Pons (tissue), 1 donor: ENCODE measurements at places on chromosomes 6 and 20.
A peak's percentile ranks its signal among the peaks of the same experiment; 100 is the strongest.

DNA sequence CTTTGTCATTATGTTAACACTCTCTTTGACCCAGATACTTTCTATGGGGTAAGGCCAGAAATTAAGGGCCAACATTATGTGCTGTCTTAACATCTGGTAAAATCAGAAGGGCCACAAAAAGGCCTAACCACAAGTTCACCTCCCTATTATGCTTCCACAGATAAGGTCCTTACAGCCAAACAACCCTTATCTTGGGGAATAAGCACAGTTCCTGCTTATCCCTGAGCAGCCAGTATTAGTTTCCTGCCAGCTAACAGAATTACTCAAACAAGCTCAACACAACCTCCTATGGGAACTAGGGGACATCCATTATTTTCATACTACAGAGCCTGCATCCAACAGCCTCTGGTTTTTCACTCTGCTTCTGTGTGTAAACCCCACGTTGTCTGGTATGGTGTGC is 724.8 kb downstream of the HACE1 start:
- DNase-seq: no peak

DNA sequence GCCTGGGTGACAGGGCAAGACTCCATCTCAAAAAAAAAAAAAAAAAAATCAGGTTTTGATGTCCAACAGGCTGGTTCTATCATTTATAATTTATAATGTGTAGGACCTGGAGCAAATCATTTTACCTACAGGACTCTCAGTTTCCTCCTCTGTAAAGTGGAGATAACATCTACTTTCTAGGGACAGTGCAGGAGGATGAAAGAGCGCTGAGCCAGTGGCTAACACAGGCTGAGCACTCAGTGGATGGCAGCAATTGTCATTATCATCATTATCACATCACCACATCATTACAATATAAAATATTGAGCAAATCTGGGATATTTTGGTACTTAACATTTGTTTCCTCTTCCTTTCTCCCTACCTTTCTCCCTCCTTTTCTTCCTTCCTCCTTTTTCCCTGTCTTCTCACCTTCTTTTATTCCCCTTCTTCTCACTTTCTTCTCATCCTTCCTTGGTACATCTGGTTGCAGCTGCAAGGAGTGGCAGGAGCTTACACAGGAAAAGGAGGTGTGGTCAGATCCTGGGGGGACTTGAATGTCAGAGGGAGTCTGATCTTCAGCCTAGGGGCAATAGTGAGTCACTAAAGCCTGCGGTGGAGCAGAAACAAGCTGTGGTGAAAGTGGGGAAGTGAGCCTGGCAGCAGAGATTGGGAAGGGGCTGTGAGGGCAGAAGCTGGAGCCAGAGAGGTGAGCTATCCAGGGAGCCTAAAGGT is 24.6 kb upstream of the CTNNBL1 start:
- no peak for DNase-seq

DNA sequence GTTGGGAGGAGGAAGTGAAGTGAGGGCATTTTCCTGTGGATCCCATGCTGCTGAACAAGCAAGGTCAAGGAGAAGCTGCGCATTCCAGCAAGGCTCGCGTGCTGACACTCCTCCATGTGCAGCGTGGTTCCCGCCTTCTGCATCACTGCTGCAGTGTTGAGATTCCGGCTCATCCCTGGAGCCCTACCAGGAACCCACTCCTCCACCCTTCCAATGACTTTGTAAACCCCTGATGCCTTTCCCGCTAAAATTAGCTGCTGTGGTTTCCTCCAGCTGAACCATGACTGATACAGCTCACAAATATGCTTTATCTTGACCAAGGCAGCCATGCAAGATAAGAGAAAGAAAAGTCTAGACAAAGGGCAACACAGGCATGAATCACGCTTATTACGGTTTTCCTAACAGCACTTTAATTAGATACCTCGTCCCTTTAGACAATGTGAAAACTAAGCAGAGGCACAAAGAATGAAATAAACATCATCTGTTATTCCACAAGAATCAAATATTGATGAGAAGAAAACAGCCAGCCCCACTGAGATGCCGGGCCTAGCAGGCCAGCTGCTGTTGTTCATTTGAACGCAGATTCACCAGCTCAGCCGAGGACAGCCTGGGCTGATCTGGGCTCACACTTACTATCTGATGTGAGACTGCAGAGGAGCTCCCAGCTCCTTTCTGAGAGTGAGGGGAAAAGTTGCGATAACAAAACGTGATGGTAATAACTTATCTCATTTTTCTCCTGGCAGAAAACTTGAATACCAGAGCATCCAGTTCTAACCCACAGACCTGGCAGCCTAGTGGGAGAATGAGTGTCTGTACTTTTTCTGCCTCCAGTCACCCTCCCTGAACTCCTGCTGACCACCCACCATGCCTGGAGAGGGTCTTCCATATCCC is 14.2 kb upstream of the BNIP5 start:
- no peak for DNase-seq

- DNase-seq: no peak
Measured at GRCh38 chr6:88712243-88712936, 251.0 kb downstream of the RNGTT start.

- DNase-seq: no peak
Measured at GRCh38 chr6:3204921-3205320, 22.5 kb downstream of the TUBB2B start.

DNA sequence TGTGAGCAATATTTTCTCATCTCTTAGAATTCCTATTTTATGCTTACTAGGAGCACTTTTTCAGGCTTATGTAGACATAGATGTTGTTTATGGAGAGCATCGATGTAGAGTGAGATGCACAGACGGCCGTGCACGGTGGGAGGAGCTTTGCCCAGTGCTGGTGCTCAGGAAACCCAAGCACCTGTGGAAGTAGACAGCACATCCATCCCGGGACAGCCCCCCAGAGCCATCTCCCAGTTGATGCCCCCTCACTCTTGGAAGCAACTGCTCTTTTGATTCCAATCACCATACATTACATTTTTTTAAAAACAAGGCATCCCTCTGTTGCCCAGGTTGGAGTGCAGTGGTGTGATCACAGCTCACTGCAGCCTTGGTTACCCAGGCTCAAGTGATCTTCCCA is 143.7 kb downstream of the SMOC2 start:
- no peak for DNase-seq

- no peak for DNase-seq
Measured at GRCh38 chr6:36141091-36141490, 10.8 kb downstream of the MAPK13 start.

DNA sequence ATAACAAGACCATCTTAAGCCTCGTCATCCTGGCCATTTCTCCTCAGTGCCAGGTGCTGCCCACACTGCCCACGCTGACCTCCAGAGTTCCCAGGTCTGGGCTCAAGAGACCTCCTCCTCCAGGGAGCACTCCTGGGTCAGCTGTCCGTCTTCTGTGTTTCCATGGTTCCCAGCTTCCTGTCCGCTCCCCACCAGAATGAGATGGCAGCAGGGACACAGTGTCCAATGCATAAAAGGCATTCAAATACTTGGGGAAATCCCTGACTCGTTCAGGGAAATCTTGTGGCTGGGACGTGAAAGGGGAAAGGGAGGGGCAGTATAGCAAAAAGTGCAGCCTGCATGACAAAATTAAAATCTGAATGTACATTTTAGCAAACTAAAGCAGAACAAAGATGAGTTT is 54.3 kb downstream of the SLC23A2 start:
- no peak for DNase-seq

- no peak for DNase-seq
Measured at GRCh38 chr20:16062661-16063581, 510.3 kb downstream of the KIF16B start.

DNA sequence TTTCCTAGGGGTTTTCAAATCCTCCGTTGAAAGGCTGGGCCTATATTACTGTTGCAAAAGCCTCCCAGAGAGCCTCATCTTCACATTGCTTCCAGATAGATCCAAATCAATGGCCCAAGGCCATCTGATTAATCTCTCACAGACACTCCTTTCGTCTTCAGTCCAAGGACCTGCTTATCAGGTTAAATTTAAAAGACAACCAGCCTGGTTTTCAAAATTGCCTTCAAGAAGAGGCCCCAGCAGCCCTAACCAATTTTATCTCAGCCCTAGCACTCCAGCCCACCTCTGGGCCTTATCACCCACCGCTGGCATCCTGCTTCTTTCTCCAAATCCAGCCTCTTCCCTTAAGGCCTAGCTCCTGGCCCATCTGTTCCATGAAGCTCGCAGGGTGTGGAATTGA is 15.5 kb upstream of the CCND3 start:
- DNase-seq: no peak

DNA sequence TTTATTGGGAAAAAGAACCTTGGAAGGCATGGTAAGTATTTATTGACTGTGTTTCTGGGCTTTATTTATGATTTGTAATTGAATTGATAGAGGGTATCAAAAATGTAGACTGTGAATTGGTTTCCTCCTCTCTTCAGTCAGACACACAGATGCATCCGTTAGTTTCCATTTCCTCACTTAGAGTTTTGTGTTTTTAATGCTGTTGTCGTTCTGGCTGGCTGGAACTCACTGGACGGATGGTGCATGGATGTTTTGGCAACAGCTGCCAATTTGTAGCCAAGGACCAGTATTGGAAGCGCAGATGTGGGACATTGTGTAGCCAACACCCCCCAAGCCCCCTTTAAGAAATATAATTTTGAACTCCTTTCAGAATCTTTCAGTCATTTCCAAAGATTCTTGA is 134.5 kb downstream of the JARID2 start:
- no peak for DNase-seq

DNA sequence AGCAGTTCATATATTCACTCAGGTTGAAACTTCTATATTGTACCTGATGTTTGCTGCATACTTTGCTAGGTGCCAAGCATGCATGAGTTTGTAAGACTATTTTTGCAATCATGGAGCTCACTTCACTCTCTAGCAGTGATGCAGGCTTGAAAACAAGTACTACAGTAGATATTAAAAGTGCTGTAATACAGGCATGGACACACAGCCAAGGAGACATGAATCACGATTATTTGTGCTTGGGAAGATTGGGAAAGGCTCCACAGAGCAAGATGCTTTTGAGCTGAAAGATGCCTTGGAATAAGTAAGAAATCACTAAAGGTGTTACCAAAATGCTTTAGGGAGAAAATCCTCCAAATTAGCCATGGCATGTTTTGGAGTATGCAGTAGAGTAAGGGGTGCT is 427.4 kb downstream of the UTRN start:
- DNase-seq: no peak

- DNase-seq: peak; percentile 82
Measured at GRCh38 chr6:39934131-39934757, at the start of gene MOCS1. Gene MOCS1 (minus strand): TSS chr6:39934462. CDS start chr6:39934417, 45 bp downstream.
